Upper lobe of right lung (tissue), 1 donor: ENCODE measurements at places on chromosomes 11 and 22.

DNA sequence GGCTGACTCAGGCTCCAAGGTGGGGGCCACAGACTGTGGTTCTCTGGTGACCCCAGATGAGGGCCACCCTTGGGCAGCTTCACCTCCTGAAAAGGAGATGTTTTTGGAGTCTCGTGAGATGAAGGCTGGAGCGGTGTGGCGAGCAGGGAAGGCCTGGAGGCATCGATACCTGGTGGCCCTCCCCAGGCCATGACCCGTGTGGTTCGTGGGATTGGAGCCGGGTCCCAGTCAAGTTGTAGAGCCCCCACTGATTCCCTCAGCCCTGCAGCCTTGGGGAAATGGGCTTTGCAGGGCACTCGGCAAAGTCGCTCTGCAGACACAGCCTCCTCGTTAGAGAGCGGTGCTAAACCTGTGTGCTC is 1083.4 kb downstream of the BRD1 start:
- peak; percentile 53 for DNase-seq

DNA sequence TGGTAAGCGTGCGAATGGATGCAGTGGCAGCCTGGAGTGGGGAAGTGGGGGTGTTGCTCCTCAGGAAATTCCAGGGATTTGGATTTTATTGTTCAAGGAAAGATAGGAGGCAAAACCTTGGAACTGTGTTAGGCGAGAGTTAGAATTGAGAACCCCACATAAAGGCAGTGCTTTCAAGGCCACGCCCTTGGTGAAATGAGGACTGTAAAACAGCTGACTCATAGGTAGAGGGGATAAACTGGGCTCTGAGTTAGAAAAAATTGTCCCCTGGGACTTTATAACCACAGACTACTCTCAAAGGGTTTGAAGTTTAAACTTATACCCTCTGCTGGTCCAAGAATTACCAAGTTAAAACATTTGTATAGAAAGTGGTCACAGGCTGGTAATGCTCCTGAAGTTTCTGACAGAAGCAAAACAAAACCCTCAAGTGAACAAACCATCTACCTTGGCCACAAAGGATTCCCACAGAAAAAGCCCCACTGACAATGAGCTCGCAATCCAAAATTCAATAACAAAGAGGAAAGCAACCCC is 250.3 kb upstream of the TBCEL start:
- no peak for DNase-seq

DNA sequence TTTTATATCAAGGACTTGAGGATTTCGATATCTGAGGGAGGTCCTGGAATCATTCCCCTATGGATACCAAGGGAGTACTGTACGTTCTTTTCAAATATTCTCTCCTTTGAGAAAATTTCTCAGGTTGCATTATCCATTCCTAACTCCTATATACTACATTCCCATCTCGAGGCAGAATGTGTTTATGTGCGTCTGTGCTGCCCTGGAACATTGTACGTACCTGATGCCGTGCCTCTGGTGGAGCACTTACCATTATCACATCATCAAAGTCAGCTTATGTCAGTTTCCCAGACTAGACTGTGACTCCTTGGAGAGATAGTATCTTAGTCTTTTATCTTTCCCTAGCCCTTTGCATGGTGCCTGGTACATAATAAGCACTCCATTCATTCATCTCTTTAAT is 21.7 kb downstream of the UBASH3B start:
- no peak for DNase-seq

DNA sequence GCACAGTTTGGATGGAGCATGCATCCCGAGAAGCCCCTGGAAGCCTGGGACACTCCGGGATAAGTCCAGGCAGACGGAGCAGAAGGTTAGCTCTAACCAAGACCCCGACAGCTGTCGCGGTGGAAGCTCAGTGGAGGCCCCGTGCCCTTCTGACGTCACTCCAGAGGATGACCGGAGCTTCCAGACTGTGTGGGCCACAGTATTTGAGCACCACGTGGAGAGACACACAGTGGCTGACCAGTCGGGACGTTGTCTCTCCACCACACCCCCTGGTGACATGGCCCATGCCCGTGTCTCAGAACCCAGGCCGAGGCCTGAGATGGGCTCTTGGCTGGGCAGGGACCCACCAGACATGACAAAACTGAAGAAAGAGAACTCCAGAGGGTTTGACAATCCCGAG is 86.3 kb downstream of the KIAA1671 start:
- no peak for DNase-seq
